ENCODE measurements at places on chromosomes 5 and 9.
A peak's percentile ranks its signal among the peaks of the same experiment; 100 is the strongest.

- no peak for DNase-seq
Observed at GRCh38 chr5:66129144-66129543, 15.0 kb upstream of the SREK1 start.

DNA sequence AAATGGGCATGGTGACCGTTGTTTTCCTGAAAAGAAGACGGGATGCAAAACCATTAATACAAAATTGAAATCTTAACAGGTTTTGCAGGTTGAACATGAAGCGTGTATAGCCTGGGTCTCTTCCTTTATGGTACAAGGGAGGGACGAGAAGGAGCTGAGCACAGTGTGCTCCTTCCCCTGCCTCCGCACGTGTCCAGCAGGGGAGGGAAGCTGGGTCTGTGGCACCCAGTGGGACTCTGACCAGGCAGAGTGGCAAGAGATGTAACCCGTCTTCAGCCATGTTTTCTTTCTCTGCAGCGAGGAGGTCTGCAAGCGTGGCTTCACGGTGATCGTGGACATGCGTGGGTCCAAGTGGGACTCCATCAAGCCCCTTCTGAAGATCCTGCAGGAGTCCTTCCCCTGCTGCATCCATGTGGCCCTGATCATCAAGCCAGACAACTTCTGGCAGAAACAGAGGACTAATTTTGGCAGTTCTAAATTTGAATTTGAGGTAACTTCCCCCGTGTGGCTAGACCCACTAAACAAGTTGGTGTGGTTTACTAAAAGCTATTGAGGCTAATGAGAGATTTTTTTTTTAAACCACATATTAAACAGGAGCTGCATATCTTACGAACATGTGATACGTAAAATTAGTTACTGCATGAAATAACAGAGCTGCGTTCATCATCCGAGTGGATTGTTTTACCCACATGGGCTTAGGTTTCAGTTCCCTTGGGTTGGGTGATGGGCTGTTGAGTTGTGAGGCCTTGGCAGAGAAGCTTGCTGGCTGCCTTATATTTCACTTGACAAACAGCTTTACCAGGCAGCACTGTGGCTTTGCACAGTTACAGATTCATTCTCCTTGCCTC is 143.7 kb downstream of the TRIO start:
- DNase-seq: peak; percentile 90

DNA sequence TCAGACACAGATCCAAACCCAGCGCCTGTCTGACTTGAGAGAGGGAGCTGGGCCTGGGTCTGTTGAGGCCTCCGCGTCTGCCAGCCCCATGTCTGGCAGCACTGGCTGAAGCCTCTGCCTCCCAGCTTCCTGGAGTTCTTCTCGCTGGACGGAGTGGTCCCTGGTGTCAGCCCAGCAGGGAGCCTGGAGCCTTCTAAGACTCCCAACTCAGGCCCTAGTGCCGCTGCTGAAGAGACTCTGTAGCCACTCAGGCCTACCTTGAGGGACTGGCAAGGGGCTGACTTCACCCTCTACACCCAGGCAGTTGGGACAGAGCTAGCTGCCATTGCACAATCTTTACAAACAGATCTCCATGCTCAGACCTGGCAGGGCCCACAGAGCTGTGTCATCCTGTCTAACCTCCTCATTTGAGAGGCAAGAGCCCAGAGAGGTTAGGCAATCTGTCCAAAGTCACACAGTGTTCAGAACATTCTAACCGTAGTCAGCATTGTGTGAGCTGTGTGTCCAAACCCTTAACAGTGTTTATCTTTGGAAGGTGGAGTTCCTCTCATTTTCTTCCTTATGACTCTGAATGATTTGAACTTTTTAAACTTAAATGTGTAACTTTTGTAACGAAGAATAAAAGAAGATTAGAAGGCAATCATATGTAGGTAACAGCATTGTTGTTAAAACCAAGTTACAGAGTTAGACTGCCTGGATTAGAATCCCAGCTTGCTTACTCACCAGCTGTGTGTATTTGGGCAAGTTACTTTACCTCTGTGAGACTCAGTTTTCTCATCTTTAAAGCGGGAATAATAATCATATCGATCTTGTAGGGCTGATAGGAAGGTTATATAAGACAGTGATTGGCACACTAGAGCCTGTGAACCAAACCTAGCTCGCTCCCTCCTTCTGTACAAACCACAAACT is 4.6 kb upstream of the DUSP1 start:
- peak; percentile 94 for DNase-seq

DNA sequence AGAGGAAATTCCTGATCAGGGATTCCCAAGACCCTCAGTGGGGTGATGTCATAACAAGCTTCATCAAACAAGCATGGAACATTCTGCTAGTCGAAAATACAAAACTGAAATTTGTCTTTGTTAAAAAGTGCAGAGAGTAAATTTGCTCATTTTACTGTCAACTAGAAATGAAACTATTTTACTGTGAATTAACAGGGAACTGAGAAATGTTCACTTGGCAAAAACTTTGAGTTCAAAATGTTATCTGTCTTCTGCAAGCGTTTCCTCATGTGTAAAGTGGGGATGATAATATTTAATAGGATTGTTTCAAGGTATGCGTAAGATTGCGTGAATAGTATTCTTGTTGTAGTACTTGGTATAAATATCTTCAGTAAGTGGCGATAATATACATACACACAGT is 45.4 kb downstream of the ALDH1A1 start:
- no peak for DNase-seq

DNA sequence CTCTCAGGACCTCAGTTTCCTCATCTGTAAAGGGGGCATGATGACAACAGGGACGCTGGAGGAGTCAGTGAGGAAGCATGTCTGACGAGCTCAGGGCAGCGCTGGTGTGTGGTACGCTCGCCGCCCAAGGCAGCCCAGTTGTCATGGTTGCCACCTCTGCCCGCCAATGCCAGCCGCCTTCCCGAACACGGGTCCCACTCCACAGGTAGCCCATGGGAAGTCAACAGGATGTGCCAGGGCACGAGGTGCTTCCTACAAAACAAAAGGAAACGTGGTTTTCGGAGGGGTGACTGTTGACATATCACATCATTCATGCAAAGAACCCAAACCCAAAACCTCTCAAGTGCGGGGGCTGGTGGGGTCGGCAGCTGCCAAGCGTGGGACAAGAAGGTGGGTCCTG is 58.1 kb downstream of the NEK6 start:
- no peak for DNase-seq

DNA sequence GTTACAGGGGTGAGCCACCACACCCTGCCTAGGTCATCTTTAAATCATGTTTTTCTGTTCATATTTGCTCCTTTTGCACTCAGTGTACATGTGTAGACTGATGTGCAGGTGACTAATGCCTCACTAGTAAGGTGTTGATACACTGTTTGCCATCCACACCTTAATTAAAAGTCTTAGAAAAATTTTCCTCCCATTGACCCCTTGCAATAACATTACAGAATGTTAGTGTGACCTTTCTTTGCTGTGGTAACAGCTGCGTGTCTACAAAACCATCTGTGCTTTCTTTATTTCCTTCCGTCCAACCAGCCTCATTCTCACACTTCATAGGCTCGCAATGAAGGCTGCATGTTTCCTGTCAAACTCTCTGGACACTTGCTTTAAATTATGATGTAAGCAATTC is 6.6 kb upstream of the CEMIP2 start:
- DNase-seq: no peak

- no peak for DNase-seq
Observed at GRCh38 chr9:134460896-134461295, 134.6 kb downstream of the RXRA start.

- DNase-seq: no peak
Observed at GRCh38 chr9:78468231-78468630, 171.3 kb downstream of the PSAT1 start.

DNA sequence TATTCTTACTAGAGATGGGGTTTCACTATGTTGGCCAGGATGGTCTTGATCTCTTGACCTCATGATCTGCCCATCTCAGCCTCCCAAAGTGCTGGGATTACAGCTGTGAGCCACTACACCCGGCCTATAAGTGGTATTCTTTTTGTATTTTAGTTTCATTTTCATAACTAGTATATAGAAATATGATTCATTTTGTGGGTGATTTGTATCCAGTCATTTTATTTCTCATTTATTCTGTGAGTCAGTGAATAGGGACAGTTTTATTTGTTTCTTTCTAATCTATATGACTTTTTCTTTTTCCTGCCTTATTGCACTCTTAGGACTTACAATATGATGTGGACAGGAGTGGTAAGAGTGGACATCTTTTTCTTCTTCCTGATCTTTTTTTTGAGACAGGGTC is 112.9 kb downstream of the AOPEP start:
- DNase-seq: no peak

- DNase-seq: no peak
Observed at GRCh38 chr5:10653043-10653442, 89.2 kb downstream of the ANKRD33B start.

GRCh38 chr5:113108485-113108884 is 131.9 kb downstream of the DCP2 start:
- DNase-seq: no peak

DNA sequence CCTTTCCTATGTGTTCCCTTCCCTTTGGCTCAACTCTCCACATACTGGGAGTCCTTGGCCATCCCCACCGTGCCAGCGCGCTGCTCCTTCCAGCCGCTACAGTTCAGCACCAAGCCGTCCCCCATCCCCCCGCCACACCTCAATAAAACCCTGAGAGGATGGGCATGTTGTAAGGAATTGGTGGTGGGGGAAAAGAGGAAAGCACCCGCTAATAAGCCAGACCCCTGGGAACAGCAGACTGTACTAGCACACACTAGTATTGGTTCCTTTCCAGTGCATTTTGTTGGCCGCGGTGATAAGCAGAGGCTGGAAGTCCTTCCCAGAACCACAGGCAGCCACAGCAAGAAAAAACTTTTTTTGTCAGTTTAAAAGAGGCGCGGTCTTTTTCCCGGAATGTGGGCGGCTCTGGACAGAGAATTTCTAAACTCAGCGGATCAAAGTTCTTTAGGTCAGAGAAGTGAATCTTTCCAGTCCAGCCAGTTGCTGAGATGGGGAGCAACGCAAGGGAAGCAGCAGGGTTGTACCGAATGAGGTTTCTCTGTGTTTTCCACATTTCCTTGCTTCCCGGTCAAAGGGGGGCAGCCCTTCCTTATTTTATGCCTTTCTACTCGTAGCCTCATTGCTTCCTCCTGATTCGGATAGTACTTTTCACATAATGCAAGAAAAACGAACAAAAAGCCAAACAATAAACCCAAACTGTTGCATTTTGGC is 2.1 kb downstream of the CHSY3 start:
- DNase-seq: no peak

DNA sequence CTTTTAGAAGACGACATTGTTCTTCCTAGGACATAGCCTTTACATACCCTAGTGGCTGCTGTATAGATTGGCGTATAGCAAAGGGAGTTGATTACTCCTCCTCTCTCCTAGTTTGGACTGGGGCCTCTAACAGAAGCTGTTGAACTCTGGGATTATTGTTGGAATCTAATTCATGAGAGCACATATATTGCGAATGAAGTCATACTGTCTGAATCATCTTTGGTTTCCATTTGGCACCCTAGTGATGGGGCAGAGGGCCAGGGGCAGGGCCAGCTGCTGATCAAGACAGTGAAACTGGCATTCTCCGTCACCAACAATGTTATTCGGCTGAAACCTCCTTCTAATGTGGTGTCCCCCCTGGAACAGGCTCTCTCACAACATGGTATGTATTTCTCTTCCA is 40.3 kb downstream of the NUP188 start:
- no peak for DNase-seq

- no peak for DNase-seq
Observed at GRCh38 chr5:78785454-78785853, 136.9 kb upstream of the LHFPL2 start.

GRCh38 chr5:141875795-141876627 is 2.2 kb downstream of the PCDH1 start:
- DNase-seq: no peak

DNA sequence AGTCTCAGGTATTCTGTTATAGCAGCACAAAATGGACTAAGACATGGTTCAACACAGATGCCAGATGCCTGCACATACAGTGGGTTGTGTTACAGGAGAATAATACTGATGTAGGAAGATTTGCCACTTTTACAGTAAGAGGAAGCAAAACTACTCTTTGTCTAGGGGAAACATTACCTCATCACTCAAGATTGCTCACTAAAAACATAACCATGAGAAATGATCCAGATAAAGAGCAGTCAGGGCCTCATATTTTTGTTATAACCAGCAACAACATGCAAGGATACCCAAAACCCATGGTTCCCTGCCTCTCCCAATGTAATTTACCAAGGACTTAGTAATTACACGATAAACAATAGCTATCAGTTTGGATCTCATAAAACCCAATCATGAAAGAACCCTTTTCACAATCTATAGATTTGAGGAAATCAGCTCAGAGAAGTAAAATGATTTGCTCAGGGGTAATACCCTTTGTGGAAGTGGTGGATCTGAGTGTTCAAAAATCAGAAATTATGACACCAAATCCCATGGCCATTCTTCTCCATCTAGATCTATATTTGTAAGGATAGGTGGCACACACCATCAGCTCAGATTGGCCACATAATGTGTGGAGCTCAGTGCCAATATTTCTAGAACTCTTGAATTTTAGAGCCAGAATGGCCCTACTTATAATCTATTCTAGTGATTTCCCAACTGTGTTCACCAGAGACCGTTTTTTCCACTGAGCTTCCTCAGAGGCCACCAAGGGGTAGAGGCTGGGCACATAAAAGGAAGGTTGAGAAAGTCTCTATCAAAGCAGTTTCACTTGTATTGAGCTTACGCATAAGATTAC is 27.8 kb downstream of the DPYSL3 start:
- peak; percentile 83 for DNase-seq

GRCh38 chr5:57538341-57538955 is 55.8 kb upstream of the ACTBL2 start:
- DNase-seq: no peak

- DNase-seq: no peak
Observed at GRCh38 chr9:115594557-115594956, 476.6 kb upstream of the TNC start.

DNA sequence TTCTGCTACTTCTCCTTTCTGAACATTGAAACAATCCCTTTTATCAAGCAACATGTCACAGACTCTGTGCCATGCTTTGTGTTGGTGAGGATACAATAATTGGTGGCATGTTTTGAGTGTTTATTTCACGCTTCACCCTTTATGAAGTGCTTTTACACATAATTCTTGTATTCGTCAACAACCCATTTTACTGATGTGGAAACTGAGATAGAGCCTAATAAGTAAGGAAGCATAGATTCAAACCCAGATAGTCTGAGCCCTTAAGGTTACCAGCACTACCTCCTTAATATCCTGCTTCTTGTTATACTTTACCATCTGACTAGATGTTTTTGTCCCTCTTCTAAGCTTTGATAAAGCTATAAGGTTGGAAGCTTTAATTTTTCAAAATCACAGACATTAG is 49.3 kb upstream of the TTC23L start:
- DNase-seq: no peak

DNA sequence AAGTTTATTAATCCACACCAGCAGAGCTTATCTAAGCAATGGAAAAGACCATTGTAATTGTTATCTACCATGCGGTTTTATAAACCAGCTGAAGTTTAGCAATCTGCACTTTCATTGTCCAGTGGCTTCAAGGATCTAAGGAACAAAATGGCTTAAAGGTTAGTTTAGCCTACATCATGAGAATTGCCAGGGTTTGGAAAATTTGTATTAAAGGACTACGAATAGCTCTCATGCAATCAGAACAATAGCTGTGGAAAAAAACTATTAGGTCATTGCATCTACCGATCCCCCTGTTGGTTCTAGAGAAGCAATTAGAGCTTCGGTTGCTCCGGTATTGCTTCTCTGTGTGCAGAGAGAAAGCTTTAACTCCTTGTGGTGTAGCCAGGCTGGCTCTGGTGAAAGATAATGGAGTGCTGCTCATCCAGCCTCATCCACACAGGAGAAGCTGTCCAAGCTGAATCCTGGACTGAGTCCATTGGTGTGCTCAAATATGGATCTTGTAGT is 86.3 kb upstream of the SLC12A2 start:
- DNase-seq: no peak

GRCh38 chr9:69623276-69623675 is 48.9 kb downstream of the APBA1 start:
- DNase-seq: peak; percentile 84
